GM23338 (cell line): ENCODE measurements at places on chromosomes 16 and 17. TPM values are rescaled to one million over a fixed set of nuclear protein-coding genes. Genes with fewer than 3 reads are reported as not detected.

DNA sequence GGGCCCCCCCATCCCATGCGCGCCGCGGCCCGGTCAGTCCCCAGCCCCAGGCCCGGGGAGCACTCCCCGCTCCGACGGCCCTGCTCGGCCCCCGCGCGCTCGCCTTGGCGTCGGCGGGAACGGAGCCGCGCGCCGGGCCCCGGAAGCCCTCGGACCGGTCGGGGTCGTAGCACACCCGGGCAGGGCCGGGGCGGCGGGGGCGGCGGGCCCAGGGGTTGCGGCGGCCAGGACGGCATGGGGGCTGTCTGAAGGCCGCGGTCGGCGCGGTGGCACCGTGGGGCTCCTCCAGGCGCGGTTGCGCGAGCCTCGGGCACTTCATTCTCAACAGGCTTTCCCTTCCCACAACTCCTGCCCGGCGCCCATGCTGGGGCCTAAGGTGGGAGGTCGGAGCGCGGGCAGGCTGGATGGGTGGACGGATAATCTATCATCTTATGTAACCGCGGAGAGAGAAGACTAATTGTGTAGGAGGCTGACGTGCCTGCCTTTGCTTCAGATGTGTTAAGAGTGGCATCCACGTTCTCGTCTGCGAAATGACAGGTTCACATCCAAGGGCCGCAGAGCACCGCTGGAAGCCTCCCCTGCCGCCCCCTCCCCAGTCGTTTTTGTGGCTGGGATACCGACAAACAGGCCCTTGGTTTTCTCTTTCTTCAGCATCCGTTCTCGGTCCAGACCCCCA lies 708 bp downstream of the BAIAP2 start:
- H3K36me3 ChIP-seq: no peaks in the 10 kb centered on the region
- no peak overlapping the region for H3K27ac ChIP-seq

- H3K36me3 ChIP-seq: no peaks in the 10 kb centered on the region
- no peak overlapping the region for H3K27ac ChIP-seq
- no peaks in the 10 kb centered on the region for H3K27me3 ChIP-seq
- no peak overlapping the region for H3K4me3 ChIP-seq
- no peak for DNase-seq
- no peaks in the 10 kb centered on the region for H3K4me1 ChIP-seq
Observed at GRCh38 chr17:49390548-49391324, 23.9 kb downstream of the PHB1 start.

- no peaks in the 10 kb centered on the region for H3K36me3 ChIP-seq
- H3K4me1 ChIP-seq: peaks cover 7% of the 10 kb centered on the region; the same call in 1 of the 2 replicates
- no peak for DNase-seq
- no peak overlapping the region for H3K27ac ChIP-seq
- no peak overlapping the region for H3K4me3 ChIP-seq
Observed at GRCh38 chr16:67668495-67669157, 2.0 kb downstream of the C16orf86 start.

The GP1BA gene
- not detected in 2 replicates for total RNA-seq

DNA sequence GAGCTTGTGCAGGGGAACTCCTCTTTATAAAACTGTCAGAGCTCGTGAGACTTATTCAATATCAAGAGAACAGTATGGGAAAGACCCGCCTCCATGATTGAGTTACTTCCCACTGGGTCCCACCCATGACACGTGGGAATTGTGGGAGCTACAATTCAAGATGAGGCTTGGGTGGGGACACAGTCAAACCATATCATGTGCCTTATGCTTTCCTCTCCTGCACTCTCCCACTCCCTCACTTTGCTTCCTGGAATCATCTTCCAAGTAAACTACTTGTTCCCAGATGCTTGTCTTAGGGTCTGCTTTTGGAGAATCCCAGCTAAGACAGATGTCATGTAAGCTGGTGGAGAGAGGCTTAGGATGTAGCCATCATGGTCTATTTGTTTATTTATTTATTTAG lies 271.2 kb downstream of the HAPSTR1 start:
- H3K4me3 ChIP-seq: no peak overlapping the region
- H3K27me3 ChIP-seq: no peaks in the 10 kb centered on the region
- DNase-seq: no peak
- no peak overlapping the region for H3K27ac ChIP-seq
- H3K36me3 ChIP-seq: no peaks in the 10 kb centered on the region
- H3K4me1 ChIP-seq: no peaks in the 10 kb centered on the region
